ENCODE measurements at places on chromosomes 12 and 14.

DNA sequence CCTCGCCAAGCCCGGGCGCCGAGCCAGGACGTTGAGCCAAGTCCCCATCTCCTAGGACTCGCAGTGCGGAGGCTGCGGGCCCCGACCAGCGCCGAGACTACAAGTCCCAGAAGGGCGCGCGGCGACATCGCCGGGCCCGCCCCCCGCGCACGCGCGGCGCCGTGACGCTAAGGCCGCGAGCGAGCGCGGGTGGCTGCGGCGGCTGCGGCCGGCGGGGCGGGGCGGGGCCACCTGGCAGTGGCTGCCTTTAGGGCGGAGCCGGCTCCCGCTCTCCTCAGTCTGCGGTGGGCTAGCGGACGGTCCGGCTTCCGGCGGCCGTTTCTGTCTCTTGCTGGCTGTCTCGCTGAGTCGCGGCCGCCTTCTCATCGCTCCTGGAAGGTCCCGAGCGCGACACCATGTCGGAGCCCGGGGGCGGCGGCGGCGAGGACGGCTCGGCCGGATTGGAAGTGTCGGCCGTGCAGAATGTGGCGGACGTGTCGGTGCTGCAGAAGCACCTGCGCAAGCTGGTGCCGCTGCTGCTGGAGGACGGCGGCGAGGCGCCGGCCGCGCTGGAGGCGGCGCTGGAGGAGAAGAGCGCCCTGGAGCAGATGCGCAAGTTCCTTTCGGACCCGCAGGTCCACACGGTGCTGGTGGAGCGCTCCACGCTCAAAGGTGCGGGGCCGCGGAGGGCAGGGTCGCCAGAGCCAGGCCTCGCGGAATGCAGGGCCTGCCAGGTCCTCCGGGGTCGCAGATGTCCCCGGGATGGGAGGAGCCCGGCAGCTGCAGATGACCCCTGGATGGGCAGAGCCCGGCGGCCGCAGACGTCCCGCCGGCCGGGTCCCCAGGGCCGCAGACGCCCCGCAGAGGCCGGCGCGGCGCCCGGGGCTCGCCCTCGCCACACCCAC lies at the start of gene DYNC1H1:
TSS of gene DYNC1H1 (plus strand) at position 277 of the 884 bp plus-strand sequence. CDS start at position 396, 119 bp downstream.
- peak; percentile 91 for DNase-seq

DNA sequence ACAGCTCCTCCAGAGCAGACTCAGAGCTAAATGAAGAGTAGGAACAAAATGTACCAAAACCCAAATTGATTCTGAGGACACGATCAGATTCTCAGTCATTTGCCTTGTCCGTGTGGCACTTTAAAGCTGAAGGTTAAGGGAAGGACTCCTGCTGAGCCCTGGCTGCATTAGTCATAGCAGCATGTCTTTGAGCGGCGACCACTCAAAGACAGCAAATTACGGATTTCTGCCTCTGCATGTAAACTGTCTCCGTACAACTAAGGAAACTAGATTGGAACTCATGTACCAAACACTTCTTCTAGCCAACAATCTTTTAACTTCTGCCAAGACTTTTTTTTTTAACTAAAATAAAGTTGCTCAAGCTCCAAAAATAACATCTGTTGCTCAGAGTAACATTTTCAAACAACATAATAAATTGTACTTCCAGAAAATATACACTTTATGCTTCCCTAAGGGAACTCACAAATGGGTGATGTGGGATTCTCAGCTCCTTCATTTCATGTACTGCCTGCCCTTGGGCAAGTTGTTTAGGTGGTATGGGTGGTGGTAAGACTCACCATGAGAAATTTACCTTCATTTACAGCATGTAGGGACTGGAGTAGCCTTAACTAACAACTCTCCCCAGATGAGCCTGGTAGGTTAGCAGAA lies 56.1 kb downstream of the RERG start:
- no peak for DNase-seq

DNA sequence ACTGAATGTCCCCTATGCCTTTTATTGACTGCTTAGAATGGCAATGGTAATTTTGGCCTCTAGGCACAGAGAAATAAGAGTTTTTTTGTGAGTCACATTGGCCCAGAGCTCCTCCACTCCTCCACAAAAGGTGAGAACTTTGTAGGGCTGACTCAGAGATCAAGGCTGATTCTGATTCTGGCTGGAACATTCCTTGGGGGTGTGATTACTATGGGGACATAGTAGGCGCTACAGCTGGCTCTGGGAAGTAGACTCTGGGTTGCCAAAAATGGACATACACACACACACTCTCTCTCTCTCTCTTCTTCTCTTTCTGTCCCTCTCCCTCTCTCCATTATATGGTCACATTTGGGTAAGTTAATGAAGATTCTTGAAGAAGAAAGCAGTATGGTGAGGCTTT lies 174.6 kb upstream of the DDHD1 start:
- DNase-seq = no peak

DNA sequence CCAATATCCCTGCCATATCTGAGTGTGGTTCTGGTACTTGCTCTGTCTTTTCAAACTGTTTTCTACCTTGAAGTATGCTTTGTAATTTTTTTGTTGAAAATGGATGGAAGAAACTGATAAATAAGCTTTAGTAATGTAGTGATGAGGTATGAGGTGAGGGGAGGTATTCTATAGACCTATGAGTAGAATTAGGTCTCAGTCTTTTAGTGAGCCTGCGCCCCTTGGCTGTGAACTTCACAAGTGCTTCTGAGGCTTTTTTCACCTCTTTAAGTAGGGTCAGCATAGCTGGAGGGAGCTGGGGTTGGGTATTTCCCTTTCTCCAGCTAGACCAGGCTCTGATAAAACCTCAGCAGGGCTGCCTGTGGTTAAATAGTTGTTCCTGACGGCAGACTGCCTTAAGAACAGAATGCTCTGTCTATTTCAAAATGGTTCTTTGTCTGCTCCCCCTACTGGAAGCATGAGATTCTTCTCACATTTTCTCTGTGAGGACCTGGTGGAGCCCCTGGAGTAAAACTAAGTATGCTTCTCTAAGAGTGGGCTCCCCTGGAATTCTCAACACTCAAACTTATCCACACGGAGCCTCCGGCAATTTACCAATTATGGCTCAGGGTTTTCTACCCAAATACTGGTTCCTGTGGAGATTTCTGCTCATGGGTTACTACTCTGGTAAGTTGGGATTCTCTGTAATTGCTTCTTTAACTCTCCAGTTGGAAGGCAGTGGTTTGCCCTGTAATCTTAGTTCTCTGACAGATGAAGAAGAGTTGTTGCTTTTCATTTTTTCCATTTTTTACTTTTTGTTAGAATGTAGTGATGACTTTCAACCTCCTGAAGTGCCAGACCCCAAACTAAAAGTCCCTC lies 13.1 kb downstream of the KRT5 start:
- DNase-seq = peak; percentile 84

GRCh38 chr14:50501642-50502041 lies 30.7 kb downstream of the MAP4K5 start:
- peak; percentile 33 for DNase-seq

DNA sequence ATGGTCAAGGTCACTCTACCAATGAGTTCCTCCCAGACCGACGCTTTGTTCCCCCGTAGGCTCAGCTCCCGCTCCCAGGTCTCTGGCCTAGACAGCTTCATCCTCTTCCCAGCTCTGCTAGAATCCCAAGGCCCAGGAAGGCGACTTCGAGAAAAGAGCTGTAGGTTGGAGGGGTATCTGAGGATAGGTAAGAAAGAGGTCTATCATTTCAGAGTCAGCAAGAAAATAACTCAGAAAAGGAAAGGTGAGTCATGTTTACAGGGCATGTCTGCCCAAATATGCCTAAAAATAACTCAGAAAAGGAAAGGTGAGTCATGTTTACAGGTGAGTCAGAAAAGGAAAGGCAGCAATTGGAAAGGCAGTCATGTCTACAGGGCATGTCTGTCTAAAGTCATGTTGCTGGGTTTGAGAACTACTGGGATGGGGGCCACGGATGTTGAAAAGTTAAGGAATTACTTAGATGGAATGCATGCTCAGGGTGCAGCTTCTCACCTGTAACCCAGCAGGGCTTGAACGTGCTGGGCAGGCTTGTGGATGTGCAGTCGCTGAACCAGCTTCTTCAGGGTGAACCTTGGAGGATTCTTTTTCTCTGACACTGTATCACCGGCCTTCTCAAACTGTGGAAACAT lies 12.2 kb downstream of the TEP1 start:
- DNase-seq = peak; percentile 60

DNA sequence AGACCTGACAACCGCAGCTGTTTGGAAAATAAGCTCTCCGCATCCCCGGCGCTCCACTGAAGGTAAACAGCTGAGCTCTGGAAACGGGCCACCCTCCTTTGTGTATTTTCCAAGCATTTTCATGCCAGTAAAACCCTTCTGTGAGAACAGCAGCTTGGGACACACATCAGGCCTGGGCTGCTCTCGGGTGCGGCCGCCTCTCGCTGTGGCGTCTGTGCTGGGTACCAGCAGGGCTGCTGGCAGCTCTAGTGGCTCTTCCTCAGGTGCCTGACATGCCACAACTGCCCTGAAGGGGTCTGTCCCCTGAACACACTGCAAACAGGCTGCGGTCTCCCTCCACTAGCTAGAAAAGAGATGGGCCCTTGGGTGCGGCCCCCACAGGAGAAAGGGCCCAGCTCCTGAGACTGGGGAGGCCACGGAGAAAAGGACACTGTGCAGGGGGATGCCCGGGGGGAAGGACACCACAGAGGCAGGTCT lies 96.3 kb downstream of the ITPK1 start:
- no peak for DNase-seq

- DNase-seq = no peak
Observed at GRCh38 chr12:45580356-45580969, 149.0 kb upstream of the ARID2 start.

DNA sequence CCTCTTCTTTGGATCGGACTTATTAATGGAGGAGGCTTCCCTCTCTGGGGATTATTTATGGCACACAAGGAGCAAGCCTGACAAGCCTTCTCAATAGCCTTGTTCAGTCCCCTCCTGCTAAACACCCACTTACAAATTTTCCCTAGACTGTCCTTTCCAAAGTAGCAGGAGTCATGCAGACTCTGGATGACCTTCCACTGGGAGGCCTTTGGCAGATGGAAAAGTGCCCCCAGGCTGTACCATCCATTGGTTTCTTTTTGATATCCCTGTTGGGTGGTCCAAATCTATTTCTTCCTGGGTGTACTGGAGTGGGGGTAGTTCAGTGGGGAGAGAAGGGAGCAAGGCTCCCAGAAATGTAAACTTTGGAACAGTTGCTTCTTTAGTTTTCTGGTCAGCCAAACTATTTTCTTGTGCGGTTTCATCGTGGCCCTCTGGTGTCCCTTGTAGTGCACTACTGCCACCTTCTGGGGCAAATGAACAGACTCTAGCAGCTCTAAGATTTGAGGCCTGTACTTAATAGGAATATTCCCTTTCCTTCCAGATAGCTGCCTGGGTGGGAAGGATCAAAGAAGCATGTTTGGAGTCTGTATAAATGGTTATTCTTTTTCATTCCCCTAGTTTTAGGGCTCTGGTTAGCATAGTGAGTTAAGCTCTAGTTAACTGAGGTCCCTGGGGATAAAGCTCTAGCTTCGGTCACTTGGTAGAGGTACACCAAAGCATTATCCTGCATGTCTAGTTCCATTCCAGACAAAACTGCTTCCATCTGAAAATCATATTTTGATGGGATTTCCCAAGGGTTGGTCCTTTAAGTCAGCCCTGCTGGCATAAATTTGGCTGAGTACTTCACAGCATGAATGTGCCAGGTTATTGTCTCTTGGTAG lies 409.5 kb downstream of the SLC6A15 start:
- DNase-seq = peak; percentile 43

DNA sequence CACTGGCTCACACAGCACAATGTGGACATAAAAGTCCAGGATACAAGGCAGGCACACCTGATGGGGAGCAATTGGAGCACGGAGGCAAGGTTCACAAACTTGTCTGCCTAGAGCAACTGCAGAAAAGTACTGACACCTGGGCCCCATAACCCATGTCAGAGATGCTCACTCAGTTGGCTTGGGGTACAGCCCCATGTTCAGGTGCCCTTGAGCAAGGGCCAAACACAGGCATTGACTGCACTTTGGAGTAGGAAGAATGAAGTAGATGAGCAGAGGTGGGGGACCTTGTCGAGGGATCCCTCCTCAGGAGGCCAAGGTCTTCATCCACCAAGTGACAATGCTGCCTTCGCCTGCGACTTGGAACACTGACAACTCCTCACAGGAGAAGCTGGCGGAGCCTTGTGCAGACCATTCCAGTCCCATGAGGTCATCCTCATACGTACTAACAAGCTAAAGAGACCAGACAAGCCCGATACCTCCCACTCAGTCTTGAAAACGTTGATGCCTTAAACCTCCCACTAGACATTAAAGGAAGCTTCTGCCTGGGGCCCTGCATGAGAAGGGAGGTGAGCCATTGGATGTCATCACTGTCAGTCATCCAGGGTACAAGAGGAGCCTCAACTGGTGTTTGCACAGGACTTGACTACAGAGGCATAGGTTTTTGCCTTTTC lies 42.5 kb upstream of the C14orf180 start:
- peak; percentile 31 for DNase-seq

GRCh38 chr12:132397934-132398385 lies 68.6 kb upstream of the GALNT9 start:
- DNase-seq = no peak

GRCh38 chr12:131980263-131980662 lies 30.5 kb downstream of the EP400 start:
- DNase-seq = peak; percentile 6

DNA sequence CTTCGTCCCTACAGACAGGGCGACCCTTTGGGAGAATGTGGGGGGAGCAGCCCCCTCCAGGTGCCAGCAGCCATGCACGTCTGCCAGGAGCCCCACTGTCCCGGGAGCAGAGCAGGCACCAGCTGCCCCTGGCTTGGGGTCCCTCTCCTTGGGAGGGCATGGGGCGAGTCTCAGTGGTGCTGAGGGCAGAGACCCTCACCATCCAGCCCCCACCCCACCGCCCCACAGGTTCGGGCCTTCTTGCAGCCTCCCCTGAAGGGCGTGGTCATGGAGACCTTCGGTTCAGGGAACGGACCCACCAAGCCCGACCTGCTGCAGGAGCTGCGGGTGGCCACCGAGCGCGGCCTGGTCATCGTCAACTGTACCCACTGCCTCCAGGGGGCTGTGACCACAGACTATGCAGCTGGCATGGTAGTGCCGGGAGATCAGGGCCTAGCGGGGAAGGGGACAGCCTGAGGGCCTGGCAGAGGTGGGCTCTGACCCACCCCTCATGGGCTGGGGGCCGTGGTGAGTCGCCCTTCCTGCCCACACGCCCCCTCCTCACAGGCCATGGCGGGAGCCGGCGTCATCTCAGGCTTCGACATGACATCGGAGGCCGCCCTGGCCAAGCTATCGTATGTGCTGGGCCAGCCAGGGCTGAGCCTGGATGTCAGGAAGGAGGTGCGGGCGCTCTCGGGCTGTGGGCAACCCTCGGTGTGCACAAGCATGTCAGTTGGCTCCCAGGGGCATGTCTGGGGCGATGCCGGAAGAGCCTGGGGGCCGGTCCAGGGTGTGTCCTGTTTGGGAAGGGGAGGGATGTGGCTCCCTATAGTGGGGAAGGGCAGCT lies 18.8 kb downstream of the ASPG start:
- DNase-seq = no peak

GRCh38 chr14:102565331-102565887 lies 27.0 kb upstream of the RCOR1 start:
- no peak for DNase-seq

DNA sequence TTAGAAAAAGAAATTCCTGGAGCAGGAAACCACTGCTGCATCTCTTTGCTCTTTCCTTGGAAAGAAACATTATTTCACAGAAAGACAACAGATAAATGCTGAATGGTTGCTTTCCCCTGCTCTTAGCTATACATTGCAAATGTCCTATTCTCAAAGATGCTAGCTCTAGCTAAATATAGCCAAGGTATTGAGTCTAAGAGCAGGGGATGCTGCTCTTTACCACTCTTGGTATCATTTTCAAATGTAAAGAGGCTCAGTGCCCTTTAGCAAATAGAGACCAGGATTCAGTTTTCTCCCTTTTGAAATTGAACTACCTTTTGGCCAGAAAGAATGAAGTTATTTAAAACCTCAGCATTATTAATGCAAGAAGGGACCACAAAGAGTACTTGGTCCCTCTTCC lies 104.0 kb upstream of the FUT8 start:
- DNase-seq = no peak

Data from SW480 (cell line).